ENCODE measurements at places on chromosomes 7 and 10.

- DNase-seq, result no peak
These were observed 90.0 kb downstream of the C1GALT1 start for GRCh38 chr7:7272294-7272693.

DNA sequence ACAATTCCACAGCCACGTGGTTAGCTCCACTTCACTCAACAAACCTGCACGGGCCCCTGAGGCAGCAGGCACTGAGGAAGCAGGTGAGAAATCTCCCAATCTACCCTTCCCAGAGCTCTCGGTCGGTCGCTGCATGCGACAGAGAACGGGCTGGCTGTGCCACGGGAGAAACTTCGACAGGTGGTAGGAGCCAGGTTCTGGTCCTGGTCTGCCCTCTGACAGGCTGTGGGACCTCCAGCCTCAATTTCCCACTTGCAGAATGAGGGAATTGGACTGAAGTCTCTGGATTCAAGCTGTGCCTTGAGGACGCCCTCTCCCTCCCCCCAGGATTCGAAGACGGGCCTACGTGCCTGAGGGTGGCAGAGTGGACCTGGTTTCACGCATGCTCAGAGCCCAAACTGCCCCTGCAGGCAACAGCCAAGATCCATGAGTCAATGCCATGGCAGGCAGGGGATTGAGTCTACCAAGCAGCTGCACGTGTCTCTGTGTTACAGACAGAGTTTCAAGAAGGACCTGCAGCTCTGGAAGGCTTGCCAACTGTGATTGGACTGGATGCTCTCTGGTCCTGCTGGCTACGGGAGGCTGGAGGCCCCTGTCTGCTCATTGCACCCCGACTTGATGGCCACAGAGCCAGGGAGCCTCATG, 215.0 kb downstream of the USP6NL start:
- no peak for DNase-seq

GRCh38 chr10:93030409-93030808, 30.2 kb upstream of the CYP26C1 start:
- peak; percentile 63 for DNase-seq

DNA sequence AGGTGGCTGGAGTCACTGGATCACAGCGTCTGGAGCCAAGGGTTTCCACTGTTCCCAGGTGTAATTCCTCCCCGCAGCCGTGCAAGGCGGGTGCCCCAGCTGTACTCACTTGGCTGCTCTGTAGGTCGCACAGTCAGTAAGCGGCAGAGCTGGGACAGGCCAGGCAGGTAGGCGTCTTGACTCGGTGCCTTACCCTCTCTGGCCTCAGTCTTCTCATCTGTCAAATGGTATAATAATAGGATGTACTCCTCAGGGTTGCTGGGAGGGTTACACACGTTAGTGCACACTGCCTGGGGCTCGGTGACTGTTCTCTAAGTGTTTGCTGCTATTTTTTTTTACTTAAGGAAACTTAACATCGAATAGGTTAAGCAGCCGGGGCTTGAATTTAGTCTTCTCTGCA, 27.0 kb downstream of the MYL10 start:
- no peak for DNase-seq

GRCh38 chr7:33904681-33905388, 504 bp upstream of the BMPER start:
- no peak for DNase-seq

- peak; percentile 20 for DNase-seq
These were observed 45.0 kb upstream of the CACUL1 start for GRCh38 chr10:118799777-118800176.

GRCh38 chr10:122112021-122112616, 123.2 kb downstream of the TACC2 start:
- no peak for DNase-seq

GRCh38 chr10:104328896-104329710, 9.2 kb downstream of the ITPRIP start:
- peak; percentile 37 for DNase-seq

DNA sequence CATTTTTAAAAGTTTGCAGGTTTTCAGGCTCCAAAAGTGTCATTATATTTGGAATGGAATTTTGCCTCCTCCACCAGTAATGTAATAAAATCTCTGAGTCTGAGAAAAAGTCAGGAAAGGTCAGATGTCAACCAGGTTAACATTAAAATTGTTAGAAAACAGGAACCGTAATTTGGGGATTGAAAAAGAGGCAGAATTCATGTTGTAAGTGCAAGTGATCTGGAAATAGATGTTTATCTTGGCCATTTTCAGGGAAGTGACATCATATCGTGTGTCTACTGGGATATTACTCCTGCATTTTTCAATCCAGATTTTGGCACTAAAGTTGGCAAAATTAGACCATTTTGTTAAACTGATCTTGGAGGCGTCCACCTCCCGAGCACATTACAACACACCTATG, 428.5 kb upstream of the MGMT start:
- no peak for DNase-seq

DNA sequence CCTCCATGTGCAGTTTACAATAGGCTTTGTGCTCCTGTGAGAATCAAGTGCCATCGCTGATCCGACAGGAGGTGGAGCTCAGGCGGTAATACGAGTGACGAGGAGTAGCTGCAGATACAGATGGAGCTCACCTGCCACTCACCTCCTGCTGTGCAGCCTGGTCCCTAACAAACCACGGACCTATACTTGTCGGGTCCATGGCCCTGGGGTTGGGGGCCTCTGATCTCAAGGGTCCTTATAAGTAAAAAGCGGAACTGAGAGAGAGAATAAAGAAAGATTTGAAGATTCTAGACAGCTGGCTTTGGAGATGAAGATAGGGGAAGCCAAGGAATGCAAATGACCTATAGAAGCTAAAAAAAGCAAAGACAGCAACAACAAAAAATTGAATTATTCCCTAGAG, 130.6 kb downstream of the PLXDC2 start:
- no peak for DNase-seq

GRCh38 chr10:111879969-111880368, 303.6 kb downstream of the GPAM start:
- no peak for DNase-seq

GRCh38 chr7:21041666-21042065, 255.0 kb upstream of the SP8 start:
- DNase-seq, result no peak

DNA sequence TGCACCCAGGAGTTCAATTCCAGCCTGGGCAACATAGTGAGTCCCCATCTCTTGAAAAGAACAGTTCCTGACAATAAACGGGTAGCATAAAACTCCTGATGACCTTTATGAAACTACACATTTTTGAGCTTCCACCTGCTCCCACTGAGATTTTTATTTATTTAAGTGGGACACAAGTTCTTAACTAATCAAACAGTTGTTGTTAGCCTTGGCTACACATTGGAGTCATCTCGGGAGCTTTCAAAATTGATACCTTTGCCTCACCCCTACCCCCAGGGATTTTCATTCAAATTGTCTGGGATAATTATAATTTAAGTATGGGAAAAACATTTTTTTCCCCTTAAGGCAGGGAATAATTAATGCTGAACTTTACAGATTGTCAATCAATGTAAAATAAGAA, 39.3 kb downstream of the MALSU1 start:
- no peak for DNase-seq

DNA sequence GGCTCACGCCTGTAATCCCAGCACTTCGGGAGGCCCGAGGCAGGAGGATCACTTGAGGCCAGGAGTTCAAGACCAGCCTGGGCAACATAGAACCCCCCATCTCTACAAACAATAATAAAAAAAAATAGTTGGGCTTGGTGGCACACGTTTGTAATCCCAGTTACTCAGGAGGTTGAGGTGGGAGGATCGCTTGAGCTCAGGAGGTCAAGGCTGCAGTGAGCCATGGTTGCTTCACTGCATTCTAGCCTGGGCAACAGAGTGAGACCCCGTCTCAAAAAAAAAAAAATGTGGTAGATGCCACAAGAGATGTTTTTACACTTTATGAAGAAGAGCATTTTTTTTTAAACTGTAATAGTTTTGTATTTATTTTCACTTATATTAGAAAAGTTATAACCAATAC, 12.8 kb downstream of the NYAP1 start:
- DNase-seq, result no peak

- DNase-seq, result no peak
These were observed 8.1 kb downstream of the TRIM8 start for GRCh38 chr10:102652170-102652916.

- DNase-seq, result no peak
These were observed 40.9 kb upstream of the ZNF32 start for GRCh38 chr10:43689618-43689954.

GRCh38 chr7:80078159-80078731, 56.4 kb upstream of the GNAI1 start:
- peak; percentile 38 for DNase-seq

DNA sequence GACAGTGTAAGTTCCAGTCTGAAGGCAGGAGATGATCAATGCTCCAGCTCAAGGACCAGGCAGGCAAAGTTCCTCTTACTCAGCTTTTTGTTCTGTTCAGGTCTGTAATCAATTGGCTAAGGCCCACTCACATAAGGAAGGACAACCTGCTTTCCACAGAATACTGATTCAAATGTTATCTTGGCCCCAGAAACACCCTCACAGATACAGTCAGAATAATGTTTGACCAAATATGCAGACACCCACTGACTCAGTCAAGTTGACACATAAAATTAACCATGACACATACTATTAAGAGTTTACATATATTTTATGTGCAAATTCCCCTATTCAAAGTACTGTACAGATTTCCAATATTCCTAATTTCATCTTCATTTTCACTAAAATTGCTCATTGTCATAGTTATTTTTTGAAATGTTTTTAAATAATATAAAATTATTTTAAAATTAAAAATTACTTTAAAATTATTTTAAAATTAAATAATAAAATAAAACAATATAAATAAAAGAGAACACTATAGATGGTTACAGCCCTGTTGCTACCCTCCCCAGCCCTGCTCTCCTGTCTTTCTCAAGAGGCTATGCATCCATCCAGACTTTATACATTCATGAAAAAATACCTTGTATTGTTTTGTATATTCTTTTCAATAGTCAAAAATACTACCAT, 59.4 kb downstream of the RAB11FIP2 start:
- DNase-seq, result no peak

DNA sequence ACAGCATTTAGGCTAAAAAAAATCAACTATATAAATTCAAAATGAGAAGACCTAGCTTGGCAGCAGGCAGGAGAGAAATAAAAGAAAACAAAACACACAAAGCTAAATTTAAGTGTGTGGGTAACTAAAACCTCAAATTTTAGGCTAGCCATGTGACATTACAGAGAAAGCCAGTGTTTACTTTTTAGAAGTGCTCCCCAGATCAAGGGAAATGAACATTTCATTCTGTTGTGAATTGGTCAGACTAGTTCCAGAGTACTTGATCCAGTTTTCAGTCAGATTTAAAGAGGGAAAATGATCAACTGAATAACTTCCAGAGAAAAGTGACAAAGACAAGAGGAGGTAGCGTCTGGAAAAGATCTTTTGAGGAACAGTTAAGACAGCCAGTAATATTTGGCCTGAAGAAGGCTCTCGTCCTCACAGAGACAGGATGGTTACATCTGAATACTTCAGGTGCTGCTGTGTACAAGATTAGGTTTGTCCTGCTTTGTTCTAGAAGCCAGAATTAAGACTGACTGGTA, 563.4 kb downstream of the KCNMA1 start:
- DNase-seq, result no peak

DNA sequence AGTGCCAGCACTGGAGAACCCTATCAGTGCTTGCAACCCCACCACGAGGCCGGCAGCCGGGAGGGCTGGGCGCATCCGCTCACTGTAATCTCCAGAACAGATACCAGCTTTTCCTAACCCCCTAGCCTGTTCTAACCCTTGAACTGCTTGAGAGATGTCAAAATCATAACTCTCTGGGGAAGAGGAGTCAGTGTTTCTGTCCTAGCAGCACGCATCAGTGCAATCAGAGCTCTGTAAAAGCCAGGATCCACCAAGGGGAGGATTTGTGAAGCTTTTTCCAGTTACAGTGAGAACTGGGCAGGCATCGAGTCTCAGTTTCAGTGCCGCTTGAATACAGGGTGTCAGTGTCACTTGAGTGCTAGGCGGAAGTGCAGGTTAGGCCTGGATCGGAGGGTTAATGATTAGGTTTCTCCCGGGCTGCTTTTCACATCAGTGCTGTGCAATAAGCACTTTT, 104.5 kb upstream of the INSYN2A start:
- DNase-seq, result no peak

- no peak for DNase-seq
These were observed 186.1 kb upstream of the PLPP4 start for GRCh38 chr10:120270906-120271305.

GRCh38 chr7:99666013-99666395, 13.8 kb downstream of the CYP3A5 start:
- DNase-seq, result no peak

DNA sequence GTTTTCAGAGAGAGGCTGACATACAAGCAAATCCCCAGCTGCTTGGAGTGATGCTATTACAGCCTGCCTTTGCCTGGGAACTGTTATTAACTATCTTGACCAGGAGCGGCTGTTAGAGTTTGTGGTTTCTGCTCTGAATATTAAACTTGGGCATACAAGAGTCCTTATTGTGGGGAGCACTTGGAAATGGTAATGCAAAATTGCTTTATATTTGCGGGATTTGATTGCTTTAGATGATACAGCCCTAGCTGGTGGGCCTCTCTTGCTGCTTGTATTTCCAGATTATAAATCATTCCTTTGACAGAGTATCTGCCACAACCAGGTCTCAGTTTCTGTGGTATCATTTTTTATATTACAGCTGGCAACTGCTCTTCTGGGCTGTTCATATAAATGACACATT, 101.9 kb upstream of the FAM204A start:
- no peak for DNase-seq

- no peak for DNase-seq
These were observed 448.1 kb downstream of the GATA3 start for GRCh38 chr10:8502573-8502972.

DNA sequence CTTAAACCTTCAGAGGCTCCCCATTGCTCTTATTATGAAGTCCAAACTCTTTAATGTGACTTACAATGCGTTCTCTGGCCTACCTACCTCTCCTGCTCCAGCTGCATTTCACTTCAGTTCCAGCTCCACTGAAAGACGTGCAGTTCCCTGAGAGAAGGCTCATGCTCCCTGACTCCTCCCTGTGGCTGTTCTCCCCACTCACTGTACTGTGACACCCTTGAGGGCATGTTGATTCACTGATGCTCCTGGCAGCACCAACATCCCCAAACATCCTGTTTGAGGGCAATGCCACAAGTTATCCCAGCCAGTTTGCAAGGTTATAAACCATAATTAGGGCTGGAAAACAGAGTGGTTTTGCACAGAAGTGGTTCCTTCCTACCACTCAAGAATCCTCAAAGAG, 111.2 kb downstream of the LSM5 start:
- no peak for DNase-seq

GRCh38 chr10:71053169-71053895, 159.0 kb upstream of the UNC5B start:
- no peak for DNase-seq

DNA sequence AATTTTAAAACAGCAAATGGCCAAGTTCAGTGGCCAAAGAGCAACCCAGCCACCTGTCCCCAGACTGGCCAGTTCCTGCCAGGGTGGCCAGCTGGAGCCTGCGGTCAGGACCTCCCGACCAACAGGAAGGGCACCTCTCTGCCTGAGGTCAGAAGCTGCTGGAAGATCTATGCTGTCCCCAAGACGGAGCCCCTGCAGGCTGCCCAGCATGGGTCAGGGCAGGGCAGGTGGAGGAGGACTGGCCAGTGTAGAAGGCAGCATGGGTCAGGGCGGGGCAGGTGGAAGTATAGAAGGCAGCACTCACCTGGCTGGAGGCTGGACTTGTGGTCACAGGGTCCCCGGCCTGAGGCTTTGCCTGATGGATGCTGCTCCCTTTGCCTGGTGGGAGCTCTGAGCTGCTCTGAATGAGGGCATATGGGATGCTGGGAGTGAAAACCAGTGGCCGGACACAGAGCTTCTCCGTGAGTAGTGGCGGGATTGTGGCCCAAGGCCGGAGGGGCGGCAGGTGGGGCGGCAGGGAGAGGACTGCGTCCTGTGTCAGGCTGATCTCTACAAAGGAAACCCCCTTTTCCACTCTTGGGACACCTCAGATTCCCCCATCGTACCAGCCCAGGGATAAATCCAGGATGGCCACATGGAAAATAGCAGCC, 229.2 kb downstream of the TCERG1L start:
- no peak for DNase-seq
